ENCODE measurements at places on chromosomes 2 and 18.

- no peak for DNase-seq
Observed at GRCh38 chr2:167136879-167137596, 248.8 kb downstream of the XIRP2 start.

GRCh38 chr2:158546412-158547144, 89.8 kb downstream of the PKP4 start:
- no peak for DNase-seq

- DNase-seq = no peak
Observed at GRCh38 chr2:46332686-46333281, 35.6 kb downstream of the EPAS1 start.

DNA sequence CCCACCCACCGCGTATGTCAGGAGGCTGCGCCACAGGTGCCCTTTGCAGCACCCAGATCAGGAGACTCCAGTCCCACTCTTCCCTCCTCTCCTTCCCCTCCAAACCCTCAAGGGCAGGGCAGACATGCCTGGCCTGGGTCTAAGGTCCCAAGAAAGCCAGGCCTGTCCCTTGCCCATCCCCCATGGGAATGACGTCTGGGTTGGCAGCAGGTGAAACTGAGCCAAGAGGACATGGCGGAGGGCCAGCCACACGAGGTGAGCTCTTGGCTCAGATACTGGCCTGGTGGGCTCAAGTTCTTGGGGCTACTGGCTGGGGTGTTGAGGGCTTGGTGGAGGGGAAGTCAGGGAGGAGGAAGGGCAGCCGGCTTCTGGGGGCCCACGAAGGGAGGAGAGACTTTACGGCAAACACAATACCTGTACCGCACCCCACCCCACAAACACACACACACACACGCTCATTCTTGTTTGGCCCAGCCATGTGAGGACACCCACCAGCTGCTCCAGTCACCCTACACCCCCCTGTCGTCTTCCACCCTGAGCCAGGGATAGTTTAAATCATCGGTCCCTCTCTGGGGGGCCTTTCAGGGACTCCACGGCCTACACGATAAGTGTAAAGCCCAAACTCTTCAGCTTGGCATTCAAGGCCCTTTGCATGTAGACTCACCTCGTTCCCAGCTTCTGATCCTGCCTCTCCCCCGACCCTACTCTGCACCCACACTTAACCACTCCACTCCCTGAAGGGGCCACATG, 24.1 kb upstream of the TNS1 start:
- no peak for DNase-seq

DNA sequence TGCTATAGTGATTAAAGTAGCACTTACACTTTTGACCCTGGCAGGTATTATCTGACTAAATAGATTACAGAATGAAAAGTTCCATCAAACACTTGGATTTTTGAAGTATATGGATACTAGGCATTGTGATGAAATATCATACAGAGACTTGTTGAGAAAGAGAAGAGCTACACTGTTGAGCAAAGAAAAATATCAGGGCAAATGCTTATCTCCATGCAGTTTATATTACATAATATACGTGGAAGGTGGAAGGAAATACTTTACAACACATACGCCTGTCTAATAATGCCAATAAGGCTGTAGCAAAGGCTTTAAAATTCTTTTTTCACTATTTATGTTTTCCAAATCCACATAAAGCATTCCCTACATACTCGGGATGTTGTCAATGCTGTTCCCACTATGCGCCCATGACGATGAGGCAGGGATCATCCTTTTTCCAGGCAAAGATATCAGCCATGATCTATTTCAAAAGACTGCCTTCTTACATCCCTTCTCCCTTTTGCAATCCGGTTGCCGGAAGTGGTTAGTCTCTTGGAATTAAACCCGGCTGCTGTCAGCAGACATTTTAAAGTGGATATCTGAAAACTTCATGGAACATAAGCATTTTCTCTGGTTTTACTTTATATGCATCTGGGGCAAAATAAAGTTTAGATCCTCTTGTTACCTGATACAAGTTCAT, 92.6 kb upstream of the ITGA4 start:
- DNase-seq = no peak

DNA sequence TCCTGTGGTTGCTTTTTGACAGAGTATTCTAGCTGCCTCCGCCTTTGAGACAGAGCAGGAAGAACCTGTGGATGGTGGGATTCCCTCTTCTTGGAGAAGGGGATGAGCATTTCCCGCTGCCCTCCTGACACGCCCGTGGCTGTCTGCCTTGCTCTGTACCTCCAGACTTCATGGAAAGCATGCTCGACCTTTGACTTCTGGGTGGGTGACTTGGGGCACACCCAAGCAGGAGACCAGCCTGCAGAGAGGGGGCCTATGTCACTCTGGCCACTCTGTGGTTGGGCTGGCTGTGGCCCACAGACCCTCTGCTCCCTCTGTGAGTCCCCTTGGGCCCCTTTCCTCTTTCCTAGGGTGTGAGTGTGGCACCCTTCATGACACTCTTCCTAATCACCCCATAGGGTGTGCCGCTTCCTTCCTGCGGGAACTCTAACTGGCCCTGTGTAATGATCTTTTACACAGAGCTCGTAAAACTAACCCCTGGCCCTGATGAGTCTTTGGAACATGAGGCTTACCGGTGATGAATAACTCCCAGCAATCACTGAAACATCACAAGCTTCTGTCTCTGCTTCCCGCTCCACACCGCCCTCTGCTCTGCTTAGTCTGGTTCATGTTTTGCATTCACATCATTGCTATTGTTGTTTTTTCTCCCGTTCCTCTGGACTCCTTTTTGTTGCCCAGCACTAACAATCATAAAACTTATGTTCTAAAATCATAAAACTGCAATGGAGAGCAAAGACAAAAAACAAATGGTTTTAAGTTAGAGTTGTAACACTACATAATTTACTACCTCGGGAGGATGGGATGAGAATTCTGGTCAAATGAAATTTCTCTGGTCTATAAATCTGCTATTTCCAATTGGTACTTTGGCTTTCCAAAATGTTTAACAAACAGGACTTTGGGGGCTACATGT, 101.1 kb downstream of the SH3YL1 start:
- no peak for DNase-seq

- no peak for DNase-seq
Observed at GRCh38 chr2:236665101-236665500, 95.5 kb downstream of the ACKR3 start.

- DNase-seq = no peak
Observed at GRCh38 chr2:226185616-226186211, 613.9 kb downstream of the IRS1 start.

- no peak for DNase-seq
Observed at GRCh38 chr2:192148620-192149321, 46.0 kb downstream of the TMEFF2 start.

DNA sequence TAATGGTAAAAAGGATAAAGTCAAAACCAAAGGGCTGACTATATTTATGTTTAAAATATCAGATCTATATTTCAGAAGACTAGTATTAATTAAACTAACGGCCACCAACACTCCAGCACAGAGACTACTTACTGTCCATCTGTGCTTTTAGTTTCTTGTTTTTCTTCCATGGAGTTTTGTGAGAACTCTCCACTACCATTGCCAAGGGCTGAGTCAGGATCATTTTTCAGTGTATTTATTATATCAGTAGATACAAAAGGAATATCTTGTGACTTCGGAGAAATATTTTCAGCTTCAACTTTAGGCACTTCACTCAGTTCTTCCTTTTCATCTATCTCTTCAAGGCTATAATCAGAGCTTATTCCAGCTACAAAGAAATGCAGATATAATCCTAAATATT, 79.1 kb upstream of the GRB14 start:
- no peak for DNase-seq

- no peak for DNase-seq
Observed at GRCh38 chr2:193303464-193303863, 1108.7 kb upstream of the TMEFF2 start.

DNA sequence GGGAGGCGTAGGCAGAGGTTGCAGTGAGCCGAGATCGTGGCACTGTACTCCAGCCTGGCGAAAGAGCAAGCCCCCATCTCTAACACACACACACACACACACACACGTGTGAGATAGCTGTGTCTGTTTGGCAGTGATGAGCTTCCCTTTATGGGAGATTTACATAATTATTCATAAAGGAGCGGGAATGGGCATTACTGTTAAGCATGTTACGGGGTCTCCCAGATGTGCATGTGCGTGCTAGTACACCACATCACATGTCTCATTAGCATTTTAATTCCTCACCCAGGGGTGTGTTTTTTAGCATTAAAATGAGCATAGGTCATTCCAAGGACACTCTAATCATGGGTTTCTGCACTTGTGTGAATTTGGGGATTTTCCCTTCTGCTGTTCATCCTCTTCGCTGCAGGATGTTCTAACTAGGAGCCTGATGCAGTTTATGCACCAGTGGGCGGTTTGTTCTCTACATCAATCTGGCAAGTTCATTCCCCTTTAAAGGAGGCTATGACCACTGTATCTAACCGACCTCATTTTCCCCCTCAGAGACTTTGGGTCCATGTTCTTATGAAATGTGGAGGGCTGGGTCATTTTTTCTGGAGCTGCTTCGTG, 1.0 kb upstream of the FAM178B start:
- DNase-seq = no peak

- DNase-seq = no peak
Observed at GRCh38 chr2:167607211-167607610, 640.2 kb downstream of the STK39 start.

GRCh38 chr2:212727751-212728150, 189.1 kb upstream of the ERBB4 start:
- no peak for DNase-seq

DNA sequence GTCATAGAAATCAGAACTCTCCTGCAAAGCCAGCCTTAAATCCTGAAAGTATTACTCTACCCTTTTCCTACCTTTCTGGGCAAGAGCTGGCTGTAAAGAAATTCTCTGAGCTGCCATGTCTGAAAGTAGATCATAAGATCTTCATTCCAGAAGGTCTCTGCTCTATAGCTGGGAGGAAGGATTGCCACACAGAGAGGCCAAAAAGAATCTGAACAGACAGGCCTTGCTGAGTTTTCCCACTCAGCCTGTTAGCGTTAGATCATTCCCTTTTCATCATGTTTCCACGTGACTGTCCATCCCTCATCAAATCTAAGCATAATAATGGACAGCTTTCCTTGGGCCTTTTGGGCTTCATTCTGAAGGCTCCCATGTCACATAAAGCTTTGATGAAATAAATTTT, 43.2 kb upstream of the FHL2 start:
- no peak for DNase-seq

DNA sequence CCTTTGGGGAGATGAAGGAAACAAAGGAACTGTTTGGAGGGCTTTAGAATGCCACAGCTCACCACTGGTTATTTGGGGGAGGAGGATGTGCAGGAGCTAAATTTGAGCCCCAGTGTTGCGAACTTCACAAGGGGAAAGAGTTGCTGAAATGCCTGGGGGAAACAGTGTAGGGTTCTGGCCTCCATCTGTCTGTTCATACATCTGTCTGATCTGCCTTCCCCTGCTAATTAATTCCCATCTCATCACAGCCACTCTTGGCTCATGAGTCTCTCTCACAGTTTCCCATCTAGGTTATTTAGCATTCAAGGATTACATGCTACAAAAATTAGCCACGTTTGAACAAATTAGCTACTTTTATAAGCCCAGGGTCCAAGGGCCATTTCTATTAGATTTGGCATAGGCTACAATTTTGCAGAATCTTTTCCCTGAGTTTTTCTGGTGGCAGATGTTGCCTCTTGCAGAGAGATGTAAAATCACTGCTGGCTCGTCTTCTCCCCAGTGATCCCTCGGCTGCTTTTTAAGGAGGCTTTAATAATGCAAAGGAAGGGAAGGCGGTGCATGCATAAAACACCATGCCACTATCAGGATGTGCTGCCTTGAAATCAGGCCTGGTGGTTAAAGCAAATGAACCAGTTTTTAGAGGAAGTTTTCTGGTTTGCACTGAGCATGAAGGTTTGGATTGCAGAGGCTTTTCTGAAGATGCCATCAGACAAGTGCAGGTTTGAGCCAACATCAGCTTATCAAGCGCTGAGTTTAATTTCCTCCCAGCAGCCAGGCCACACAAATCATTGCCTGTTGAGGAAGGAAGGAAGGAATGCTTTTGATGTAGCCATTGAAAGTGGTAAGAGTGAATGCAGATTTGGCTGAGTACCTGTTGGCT, 35.0 kb downstream of the ADD2 start:
- DNase-seq = no peak

DNA sequence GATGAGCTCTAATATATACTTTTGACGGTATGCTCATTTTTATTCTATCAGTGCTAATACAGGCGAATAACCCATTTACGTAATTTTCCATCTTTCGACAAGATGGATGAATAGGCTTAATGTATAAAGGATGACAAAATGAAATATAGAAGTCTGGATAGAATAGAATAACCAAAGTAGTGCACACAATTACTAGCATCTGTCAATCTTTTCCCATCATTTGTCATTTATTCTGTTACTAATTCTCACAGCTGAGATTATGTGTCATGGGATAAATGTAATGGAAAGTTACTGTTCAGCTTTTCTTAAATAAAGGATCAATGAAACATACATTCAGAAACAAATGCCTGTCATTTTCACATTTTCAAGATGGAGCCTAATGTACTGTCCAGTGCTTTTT, 548.6 kb downstream of the LRRTM4 start:
- DNase-seq = no peak

- DNase-seq = no peak
Observed at GRCh38 chr2:104502901-104503300, 351.0 kb upstream of the POU3F3 start.

DNA sequence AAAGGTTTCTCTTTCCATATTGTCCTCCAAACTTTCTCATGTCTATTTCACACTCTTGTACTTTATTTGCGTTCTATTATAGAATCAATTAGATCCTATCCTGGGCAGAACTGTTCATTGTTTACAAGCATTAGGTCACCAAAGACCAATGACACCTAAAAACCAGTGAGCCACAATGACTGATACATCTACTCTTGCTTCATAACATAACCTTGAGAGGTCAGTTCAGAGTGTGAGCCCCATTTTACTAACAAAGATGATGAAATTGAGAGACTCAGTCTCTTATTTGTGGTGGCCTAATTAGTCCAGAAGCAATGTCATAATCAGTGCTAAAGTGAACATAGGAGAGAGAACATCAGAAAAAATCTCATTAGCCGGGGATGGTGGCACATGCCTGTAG, 248.9 kb upstream of the RBBP8 start:
- DNase-seq = no peak

DNA sequence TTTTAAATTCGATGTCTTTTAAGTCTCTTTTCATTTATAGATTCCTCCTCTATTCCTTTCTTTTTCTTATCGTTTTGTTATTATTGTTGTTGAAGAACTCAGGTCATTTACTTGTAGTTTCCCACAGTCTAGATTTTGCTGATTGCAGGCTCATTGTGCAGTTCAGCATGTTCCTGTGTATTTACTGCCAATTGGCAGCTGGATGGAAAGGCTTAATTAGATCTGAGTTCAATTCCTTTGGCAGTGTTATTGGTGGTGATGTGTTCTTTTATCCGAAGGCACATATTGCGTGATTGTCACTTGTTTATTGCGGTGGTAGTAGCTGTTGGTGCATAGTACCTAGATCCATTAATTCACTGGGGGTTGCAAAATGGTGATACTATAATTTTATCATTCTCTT, 180.7 kb downstream of the BABAM2 start:
- DNase-seq = no peak

DNA sequence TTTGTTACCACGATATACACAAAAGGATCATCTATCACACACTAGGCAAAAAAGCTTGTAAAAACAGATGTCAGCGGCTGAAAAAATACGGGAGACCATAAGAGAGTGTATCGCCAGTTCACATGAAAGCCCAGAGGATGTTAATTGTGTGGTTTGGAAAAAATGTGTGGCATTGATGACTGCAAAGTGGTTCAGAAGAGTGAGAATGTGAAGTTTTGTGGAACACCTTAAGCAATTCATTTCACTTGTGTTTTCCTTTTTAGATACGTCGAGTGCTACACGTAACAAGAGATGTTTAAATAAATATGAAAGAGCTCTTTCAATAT, 61.7 kb upstream of the DAPL1 start:
- no peak for DNase-seq
